ENCODE measurements at places on chromosomes 3 and 15.

DNA sequence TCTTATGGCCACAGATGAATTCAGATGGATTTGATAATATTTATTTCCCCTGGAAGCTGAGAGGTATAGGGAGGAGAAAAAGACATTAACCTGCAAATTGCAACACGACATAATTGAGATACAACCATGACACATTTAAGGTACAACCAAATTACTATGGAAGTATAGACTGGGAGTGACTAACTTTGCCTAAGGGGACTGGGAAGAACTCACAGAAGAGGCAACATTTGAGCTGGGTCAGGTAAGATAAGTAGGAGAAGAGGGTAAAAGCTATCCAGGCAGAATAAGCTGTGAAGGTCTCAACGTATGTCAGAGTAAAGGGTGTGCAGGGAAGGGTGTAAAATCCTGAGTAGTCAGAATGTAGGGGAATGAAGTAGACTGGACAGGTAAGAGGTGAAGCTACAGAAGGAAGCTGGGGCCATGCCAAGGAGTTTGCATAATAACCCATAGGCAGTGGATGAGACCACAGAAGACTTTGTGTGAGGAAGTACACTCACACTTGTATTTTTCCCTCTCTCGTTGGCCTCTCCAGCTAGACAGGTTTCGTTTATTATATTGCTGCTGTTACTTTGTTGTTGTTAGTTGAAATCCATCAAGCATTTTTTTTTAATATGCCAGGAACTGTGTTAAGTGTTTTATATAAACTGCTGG, 28.0 kb upstream of the PTX3 start:
- no peak for DNase-seq

DNA sequence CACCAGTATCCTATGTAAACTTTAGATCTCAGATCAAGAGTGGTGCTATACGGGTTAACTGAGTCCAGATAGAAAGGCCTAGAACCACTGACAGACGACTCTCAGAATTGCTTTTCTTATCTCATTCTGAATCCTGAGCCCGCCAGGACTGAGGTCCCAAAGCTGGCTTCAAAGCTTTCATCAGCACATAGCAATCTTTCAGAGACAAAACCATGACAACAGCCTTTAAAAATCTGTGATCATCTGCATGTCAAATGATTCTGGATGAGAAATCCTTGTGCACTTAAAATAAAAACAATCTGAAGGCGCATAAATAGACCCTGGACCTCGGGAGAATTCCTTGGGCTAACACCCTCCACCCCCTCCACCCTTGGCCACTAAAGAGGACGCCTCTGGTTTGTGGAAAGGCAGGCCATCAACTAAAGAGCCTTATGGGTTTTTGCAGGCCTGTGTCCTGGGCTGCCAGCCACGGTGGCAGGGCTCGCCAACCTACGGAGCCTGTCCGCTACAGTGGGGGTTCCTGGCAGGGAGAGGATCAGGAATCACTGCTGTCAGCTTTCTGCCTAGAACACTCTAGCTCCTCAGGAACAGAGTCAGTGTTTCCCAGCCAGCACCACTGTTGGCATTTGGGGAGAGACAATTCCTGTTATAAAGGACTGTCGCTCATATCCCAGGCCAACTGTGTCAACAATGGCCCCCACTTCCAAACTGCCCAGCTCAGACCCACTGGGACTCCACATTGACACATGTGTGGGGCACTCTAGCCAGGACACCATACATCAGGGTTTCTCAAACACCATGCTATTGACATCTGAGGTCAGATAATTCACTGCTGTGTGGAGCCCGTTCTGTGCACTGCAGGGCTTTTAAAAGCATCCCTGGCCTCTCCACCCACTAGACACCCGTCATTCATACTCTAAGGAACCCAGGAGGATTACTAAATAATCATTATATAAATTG, 20.2 kb downstream of the TLE3 start:
- DNase-seq: no peak

DNA sequence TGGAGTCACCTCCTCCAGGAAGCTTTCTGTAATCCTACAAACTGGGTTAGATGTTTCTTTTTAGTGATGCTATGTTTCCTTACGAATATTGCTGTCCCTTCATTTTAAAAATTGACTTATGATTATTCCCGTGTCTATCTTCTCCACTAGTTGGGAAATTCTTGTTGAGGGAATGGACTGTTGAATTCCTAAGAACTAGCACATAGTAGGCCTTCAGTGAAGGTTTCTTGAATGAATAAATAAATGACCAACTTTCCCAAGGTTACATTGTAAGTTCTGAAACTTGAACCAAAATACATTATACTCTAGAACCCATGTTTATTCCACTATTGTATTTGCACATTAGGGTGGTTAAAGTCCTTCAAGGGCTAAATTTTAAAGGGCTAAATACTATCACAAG, 812 bp upstream of the IL20RB start:
- DNase-seq: no peak

DNA sequence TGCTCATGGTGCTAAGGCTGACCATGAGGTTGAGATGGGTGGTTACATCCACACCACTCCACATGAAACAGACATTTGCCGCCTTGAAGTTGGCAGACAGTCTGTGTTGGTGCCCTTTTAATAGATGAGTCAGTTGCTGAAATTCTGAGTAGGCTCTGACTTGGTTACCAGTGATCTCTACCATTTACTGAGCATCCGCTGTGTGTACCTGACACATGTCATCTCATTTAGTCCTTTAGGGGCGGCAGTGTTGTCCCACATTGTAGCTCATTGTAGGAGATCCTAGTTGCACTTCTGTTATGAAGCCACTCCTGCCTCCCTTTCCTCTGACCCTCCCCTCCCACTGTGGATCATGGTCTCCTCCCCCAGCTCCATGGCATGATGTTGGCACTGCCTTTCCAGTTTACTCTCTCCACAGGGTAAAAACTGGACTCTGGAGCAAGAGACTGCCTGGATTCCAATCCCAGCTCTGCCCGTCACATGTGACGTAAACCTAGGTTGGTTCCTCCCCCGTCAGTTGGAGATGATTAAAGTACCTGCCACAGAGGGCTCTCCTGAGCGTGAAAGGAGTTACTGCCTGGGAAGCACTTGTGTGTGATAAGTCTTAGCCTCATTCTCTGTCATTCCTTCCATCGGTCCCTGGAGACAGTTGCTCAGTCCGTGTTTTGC, 21.6 kb downstream of the SLCO3A1 start:
- DNase-seq: no peak

DNA sequence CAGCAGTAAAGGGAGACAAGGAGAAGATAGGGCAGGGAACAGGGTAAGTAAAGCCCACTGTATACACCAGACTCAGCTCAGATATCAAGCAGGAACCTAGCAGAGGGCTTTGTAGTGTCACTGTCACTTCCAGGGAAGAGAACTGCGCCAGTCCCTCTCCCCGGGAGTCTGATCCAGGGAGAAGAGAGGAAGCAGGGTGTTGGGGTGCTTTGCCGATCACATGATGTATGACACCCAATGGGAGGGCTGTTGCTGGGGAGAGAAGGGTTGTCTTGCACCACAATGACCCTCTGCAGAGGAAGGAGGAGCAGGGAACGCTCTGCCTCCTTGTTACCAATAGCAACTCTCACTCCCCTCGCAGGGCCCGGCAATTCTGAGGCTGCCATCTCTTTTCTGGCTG, 147.2 kb upstream of the SLC2A2 start:
- DNase-seq: no peak

DNA sequence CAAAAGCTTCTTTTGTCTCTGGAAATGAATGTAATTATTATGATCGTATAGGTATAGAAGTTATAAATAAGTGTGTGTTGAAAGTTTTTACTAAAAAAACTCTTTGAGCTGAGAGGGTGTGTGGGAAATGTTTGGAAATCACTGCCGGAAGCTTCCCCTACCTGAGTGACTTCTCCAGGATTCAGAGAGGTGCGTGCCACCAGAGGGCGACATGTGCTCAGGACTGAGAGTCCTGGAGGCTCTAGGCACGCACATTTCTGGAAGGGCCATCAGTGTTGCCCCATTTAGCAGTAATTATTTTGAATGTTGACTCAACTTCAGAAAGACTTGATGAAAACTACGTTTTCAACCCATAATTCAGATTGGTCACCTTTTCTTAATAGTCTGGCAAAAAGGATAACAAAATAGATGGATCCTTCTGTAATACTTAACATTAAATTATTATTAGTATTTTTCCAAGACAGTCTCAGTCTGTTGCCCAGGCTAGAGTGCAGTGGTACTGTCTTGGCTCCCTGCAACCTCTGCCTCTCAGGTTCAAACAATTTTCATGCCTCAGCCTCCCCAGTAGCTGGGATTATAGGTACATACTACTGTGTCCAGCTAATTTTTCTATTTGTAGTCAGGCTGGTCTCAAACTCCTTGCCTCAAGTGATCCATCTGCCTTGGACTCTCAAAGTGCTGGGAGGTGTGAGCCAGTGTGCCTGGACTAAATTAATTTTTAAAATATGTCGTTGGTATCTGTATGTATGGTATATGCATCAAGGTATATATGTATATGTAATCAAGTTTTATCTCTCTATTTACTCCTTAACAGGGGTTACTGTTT, 34.5 kb downstream of the GPR171 start:
- peak; percentile 60 for DNase-seq

DNA sequence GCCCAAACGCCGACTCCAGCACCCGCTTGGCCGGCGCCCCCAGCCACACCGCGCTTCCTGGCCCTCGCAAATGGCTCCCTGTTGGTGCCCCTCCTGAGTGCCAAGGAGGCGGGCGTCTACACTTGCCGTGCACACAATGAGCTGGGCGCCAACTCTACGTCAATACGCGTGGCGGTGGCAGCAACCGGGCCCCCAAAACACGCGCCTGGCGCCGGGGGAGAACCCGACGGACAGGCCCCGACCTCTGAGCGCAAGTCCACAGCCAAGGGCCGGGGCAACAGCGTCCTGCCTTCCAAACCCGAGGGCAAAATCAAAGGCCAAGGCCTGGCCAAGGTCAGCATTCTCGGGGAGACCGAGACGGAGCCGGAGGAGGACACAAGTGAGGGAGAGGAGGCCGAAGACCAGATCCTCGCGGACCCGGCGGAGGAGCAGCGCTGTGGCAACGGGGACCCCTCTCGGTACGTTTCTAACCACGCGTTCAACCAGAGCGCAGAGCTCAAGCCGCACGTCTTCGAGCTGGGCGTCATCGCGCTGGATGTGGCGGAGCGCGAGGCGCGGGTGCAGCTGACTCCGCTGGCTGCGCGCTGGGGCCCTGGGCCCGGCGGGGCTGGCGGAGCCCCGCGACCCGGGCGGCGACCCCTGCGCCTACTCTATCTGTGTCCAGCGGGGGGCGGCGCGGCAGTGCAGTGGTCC, 3.5 kb downstream of the ISLR2 start:
- DNase-seq: no peak

GRCh38 chr15:91795235-91795634, 58.3 kb upstream of the SLCO3A1 start:
- DNase-seq: no peak

GRCh38 chr3:140829796-140830195, 111.8 kb upstream of the SLC25A36 start:
- DNase-seq: no peak

DNA sequence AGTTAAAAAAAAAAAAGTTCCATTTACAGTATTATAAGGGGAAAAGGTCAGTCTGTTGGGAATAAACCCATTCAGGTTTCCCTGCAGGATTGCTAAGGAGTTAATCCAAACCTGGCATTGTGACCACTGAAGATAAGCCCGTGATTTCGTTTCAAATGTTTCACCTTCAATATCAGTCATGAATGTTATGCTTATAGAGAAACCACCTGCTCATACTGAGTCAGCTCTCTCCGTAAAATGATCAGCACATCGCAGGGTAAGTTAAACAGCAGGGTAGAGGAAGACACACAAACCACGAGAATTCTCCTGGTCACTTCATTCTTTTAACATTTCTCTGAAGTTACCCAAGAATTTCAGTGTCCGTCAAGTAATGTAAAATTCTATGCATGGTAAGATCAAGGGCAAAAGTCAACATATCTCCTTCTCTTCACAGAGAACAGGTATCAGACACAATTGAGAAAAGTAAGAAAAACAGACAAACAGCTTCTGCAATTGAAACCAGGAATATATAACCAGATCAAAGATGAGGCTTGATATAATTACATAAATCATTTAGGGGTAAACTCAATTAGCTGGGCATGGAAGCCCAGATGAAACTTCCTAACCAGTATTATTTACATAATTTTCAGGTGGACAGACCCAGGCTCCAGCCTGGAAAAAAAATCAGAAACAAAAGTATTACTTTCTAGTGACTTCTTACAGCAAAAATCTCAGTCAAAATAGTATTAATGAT, 67.6 kb upstream of the ARHGEF3 start:
- no peak for DNase-seq

DNA sequence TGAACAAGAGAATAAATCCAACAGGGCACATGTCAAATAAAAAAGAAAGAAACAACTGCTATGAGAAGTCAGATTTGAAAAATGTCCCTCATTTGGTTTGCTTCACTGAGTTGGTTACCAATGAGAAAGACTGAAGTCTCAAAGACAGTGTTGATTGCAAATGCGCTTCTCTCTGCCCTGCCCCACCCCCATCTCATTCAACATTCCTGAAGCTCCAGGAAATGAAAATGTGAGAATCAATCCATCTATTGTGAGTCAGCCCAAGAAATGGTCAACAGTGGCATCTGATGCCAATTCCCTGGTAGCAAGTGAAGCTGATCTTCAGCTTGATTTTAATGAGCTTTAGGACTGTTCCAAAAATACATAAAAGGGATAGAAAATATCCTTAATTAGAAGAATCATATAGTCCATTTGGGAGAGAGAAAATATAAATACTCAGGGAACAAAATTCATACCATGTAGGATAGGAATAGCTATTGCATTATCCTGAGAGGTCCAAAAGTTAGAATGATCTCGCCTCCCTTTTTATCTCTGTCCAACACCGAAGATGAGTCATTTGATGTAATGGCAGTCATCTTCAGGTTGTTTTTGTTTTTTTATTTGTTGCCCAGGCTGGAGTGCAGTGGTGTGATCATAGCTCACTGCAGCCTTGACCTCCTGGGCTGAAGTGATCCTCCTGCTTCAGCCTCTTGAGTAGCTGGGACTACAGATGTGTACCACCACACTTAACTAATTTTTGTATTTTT, 200.3 kb upstream of the UMPS start:
- DNase-seq: no peak

- no peak for DNase-seq
Measured at GRCh38 chr3:196513697-196514349, 1.3 kb downstream of the SMCO1 start.

DNA sequence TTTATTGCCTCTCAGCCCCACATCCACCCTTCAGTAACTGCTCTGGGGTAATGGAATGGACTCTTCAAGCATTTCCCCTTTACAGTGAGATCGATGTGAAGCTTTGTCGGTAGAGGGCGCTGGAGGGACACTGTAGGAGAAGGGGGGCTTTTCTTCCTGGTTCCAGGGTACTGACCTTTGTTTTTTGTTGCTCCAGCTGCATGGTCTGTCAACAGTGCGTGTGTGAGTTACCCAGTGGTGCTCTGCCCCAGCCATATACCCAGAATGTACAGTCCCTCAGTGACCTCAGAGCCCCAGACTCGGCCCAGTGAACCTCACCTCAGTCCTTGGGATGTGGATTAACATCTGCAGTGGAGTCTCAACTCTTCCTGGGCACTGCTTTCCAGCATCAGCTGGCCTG, 180.3 kb upstream of the TSC22D2 start:
- DNase-seq: no peak

DNA sequence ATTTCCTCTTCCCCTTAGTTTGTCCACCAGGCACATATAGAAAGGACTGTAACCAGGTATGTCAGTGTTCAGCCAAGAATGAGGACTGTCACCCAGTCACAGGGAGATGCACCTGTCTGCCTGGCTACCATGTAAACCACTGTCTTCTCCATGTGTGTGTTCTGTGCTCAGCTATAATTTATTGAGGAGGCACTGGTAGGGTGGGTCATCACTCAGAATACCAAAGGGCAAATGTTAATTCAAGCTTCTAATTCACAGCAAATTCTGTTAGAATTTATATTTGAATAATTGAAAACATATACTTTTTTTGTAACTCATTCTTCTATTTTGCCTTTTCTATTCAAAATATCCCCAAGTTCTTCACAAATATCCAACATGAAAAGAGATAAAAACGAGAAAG, 780.4 kb downstream of the MECOM start:
- no peak for DNase-seq
